ENCODE measurements at places on chromosomes 12 and 14.

DNA sequence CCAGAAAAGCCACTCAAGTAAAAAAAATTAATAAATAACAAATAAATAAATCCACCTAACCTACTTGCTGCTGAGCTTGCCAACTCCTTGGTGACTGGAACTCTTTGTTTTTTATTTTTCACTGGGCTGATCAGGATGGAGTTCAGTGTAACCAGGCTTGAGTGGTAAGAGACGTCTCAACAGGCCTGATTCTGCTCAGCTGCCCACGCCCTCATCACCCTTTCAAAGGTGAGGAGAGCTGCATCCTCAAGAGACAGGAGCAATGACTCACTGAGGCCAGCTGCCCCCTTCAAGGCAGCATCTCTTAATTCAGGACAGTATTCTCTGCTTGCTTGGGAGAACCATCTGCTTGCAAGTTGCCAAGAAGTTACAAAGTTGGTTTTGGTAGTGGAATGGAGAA is 111.9 kb upstream of the CPM start:
- DNase-seq = no peak

GRCh38 chr12:121748571-121749265 is 36.2 kb downstream of the TMEM120B start:
- peak; percentile 16 for DNase-seq

GRCh38 chr12:29050503-29050902 is 98.6 kb upstream of the FAR2 start:
- DNase-seq = no peak

DNA sequence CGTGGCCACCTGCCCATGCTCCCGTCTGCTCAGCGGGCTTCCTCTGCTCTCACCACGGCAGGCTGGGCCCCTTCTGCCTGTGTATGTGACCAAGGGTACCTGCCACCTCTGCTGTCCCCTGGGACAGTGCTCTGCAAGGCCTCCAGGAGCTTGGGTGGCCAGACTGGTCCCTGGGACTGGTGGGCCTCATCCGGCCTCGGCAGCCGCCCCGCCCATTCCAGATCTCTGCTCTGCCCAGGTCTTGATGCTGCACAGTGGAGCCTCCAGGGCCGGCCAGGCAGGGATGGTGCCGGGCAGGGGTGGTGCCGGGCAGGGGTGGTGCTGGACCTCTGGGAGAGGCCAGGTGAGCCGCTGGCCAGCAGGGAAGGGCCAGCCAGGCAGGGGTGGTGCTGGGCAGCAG is 9.0 kb downstream of the FBRSL1 start:
- DNase-seq = no peak

DNA sequence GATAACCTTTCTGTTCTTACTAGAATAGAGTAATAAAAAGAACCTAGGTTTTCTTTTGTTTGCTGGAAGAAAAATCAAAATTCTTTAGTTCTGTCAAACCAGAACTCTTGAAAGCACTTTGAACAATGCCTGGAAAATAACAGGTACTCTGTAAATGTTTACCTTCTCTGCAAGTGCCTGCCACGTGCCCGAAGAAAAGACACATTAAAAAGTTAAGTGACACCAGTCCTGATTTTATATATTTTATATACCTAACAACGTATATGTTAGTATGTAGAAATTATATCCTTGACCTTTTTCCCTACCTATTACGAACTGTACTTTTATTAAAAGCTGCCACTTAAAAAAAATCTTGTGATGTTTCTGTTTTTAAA is 976 bp downstream of the THAP2 start:
- DNase-seq = no peak

GRCh38 chr14:24988760-24989159 is 61.2 kb downstream of the STXBP6 start:
- DNase-seq = no peak

DNA sequence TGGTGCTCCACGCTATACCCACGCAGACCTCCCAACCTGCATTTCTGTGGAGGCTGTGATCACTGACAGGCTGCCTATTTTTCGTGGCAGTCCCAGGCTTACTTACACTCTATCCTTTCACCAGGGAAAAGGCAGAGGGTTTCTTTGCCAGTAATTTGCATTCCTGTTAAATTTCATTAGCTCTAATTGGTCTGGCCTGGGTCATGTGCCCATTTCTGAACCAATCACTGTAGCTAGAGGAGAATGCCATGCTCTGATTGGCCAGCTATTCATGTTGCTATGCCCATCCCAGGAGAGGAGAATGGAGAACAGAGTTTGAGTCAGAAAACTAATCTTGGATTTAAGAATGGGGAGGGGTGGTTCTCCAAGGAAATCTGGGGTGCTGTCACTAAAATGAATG is 43.2 kb upstream of the TUNAR start:
- DNase-seq = no peak

DNA sequence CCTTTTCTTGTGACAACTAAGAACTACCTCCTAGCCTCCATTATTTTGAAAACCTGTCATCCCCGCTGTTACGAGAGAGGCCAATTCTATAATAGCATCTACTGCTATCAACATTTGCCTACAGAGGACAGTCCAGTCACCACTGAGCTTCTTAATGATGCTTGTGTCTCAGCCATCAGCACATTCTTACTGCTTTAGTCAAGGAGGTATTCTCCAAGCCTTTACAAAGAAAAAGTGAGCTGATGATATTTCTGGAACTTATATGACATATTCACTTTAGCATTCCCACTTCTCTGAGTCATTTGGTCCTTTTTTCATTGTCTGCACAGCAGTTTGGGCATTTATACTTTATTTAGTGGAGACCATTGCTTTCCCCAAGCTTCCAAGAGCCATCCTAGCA is 497.7 kb upstream of the RPL10L start:
- no peak for DNase-seq

GRCh38 chr12:55582066-55582465 is 9.8 kb downstream of the OR2AP1 start:
- DNase-seq = no peak

GRCh38 chr12:116265351-116266147 is 11.9 kb downstream of the MED13L start:
- no peak for DNase-seq

DNA sequence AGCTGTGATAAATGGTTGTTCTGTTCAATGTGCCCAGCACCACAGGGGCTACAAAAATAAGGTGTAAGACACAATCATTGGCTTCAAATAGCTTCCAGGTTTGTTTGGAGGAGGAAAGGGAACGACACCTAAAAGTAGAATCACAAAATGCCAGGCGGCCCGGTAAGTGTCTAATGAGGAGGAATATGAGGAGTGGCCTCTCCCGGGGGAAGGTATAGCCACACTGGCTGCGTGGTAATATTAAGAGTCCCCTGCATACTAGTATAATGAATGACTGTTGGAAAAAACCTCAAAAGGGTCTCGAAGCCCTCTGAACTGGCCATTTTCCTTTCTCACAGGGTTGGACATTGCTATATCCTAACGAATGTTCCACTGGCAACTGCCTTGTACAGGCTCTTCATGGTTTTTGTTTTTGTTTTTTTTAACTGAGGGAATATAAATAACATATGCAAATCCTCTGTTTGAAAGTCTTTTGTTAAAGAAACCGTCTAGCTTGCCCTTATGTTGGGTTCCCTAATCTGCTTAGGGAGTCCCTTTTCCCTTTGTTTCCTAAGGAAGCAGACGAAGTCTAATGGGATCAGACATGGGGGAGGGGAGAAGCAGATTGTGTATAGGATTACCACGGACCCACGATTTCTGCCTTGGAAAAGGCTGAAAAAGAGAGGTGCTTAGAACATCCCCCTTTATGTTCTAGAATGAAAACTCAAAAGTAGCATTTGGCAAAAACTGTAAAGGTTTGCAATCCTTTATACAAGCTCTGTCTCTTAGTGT is 4.2 kb downstream of the CCDC60 start:
- DNase-seq = no peak

GRCh38 chr14:104133496-104133895 is 4.9 kb upstream of the KIF26A start:
- no peak for DNase-seq

GRCh38 chr12:85550924-85551323 is 270.9 kb downstream of the ALX1 start:
- DNase-seq = no peak

GRCh38 chr14:93137864-93138263 is 22.1 kb upstream of the ITPK1 start:
- no peak for DNase-seq

GRCh38 chr12:114134922-114135321 is 168.8 kb upstream of the RBM19 start:
- DNase-seq = no peak

- no peak for DNase-seq
These were observed 27.0 kb upstream of the RCOR1 start for GRCh38 chr14:102565331-102565887.

All from activated gamma-delta T cell treated with Interleukin-2 at 50 U/mL for 16 hours (primary cell).